GM23248 (cell line): ENCODE measurements at places on chromosomes 5 and 9.
A peak's percentile ranks its signal among the peaks of the same experiment; 100 is the strongest.

DNA sequence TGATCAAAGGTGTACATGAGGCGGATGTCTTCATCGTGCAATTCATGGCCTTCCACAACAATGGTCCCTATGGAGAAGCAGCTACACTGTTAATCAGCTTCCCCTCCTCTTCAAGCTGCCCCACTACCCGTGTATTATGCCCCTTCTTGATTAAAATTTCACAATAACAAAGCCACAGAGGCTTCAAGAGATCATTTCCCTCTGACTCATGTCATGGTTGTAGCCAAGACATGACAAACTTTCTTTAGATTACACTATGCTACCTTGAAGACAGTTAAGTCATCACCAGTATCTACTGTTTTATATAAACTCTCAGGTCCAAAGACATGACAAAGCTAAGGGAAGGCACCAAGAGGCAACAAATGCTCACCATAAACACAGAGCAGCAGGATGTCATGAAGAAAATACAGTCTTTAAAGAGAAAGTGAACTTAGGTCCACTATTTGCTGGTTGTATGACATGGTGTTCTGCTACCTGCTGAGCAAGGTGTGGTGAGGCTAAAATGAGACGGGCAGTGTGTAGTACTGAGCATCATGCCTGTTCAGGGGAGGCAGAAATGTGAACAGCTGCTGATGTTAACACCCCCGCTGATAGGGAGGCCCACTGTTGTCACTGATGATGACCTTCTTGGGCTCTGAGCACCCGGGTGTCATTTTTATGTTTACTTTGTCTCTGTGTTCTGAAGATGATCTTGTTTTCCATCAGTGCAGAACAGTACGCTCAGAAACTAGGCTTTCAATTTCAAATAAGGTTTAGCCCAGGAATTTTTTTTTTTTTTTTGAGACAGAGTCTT is 48.3 kb downstream of the IARS1 start:
- peak; percentile 88 for DNase-seq

GRCh38 chr9:75198436-75198835 is 110.1 kb downstream of the OSTF1 start:
- no peak for DNase-seq

- DNase-seq: no peak
Observed at GRCh38 chr5:172596638-172597231, 44.3 kb upstream of the NEURL1B start.

GRCh38 chr9:37984672-37985611 is 81.0 kb upstream of the SLC25A51 start:
- peak; percentile 94 for DNase-seq

DNA sequence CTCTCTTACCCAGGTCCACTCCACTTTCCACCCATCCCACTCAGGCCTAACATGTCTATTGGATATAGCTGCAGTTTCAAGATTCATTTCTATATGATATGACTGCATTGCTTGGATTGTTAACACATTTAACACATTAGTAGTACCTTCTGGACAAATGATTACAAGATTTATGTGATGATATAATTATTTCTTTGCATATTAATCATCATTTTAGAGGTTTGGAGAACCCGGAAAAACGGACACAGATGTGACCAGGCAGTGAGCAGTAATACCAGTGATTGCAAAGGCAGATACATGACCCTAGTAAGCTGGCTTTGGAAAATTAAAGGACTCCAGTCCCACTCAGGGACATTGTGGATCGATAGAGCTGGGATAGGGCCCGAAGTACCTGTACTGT is 103.8 kb downstream of the PRR16 start:
- DNase-seq: peak; percentile 39

GRCh38 chr5:147223948-147224791 is 10.7 kb upstream of the STK32A start:
- DNase-seq: peak; percentile 68

GRCh38 chr9:118222375-118222774 is 518.2 kb downstream of the TLR4 start:
- DNase-seq: no peak

DNA sequence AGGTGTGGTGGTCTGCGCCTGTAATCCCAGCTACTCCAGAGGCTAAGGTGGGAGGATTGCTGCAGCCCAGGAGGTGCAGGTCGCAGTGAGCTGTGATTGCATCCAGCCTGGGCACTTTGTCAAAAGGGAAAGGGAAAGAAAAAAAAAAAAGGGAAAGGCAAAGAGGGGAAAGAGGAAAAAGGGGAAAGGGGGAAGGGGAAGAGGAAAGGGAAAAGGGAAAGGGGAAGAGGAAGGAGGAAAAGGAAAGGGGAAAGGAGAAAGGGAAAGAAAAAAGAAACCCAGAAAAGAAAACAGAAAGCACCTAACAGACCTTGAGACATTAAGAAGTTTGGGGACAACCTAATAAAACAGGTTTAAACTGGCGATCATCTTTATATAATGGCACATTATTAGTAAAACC is 40.0 kb downstream of the IDNK start:
- no peak for DNase-seq

DNA sequence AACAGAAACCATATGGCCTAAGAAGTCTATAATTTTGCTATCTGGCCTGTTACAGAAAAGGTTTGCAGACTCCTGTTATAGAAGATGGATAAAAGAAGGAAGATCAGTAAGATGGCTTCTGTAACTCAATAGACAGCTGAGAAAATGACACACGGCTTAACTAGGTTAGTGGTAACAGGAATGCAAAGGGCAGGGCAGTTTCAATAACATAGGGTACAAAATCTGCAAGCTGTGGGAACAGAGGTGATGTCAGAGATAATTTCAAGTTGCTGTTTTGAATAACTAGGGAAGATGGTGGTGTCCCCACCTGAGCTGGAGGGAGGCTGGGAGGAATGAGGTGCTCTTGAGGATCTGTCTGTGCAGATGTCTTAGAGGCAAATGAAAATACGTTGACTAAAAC is 106.5 kb downstream of the GLIS3 start:
- no peak for DNase-seq

DNA sequence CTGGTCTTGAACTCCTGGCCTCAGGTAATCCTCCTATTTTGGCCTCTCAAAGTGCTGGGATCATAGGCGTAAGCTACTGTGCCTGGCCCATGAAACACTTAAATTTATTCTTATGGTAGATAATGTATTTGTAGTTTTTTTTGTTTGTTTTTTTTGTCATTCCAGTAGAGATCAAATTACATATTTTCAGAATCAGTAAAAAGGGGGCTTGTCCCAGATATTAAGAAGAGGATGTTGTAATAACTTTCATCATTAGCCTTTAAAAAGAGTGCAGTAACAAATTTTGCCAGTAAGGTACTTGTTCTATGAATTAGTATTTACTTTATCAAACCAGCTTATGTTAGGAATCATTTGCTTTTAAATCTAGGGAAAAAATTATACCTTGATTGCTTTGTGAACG is 42.6 kb downstream of the GAPVD1 start:
- no peak for DNase-seq

DNA sequence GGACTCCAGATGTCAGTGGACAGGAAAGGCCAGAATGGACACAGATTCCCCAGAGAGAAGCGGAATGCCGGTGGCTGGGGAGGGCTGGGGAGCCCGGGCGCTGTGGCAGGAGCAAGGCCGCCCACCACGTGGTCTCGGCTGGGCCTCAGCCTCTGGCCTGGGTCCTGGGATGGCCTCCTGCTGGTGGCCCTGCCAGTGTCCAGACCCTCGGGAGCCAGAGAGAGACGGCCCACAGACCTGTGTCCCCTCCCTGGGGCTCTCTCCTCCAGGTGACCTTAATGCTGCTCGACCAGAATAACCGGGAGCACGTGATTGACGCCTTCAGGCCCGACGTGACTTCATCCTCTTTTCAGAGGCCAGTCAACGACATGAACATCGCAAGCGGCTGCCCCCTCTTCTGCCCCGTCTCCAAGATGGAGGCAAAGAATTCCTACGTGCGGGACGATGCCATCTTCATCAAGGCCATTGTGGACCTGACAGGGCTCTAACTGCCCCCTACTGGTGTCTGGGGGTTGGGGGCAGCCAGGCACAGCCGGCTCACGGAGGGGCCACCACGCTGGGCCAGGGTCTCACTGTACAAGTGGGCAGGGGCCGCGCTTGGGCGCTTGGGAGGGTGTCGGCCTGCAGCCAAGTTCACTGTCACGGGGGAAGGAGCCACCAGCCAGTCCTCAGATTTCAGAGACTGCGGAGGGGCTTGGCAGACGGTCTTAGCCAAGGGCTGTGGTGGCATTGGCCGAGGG is 19.0 kb downstream of the FBXW5 start:
- no peak for DNase-seq

- peak; percentile 42 for DNase-seq
Observed at GRCh38 chr5:14834584-14835550, 36.7 kb downstream of the ANKH start.

GRCh38 chr5:133130387-133131118 is 78.7 kb downstream of the HSPA4 start:
- no peak for DNase-seq

- DNase-seq: no peak
Observed at GRCh38 chr5:32304622-32305021, 8.1 kb downstream of the MTMR12 start.

GRCh38 chr9:101371813-101372212 is 13.0 kb downstream of the BAAT start:
- no peak for DNase-seq

DNA sequence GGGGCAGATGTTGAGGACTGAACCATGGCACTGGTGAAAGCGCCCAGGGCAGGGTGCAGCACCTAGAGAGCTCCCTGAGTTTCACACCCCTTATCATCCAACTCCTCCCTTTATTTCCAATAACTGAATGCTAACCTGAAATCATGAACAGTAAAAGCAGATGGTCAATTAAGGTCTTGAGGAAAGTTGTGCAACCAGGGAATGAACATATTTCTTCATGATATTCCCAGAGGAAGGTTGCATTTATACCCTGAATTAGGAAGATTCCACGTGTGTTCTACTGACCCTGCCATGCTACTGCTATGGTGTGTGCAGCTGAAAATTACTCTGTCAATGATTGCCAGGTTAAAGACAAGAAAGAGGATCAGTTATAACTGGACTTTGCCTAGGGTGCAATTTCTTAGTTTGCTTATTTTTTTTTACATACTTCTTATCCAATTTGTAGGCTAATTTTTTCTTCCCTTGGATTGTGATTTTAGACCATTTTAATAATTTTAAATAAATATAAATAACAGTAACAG is 319.8 kb downstream of the SEMA5A start:
- DNase-seq: no peak

GRCh38 chr9:104118916-104119315 is 24.8 kb downstream of the SMC2 start:
- DNase-seq: no peak

- DNase-seq: peak; percentile 60
Observed at GRCh38 chr9:135990468-135991429, 29.6 kb upstream of the UBAC1 start.

- peak; percentile 61 for DNase-seq
Observed at GRCh38 chr5:14063138-14063537, 80.0 kb upstream of the TRIO start.

DNA sequence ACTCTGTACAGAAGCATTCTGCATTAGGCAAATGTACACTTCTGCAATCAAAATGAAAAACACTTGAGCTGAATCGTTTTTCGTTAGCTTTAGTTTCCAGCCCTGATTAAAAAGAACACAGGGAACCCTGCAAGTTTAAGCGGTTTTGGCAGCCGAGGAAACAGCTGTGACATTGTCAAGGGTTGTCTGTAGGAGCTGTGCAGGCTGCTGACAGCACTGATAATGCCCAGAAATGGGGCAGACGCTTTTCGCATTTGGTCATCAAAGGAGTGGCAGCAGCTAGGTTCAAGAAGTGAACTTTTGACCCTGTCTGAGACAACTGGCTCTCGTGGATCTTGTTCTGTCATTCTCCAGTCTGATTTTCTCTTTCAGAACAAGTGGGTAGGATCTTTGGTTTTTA is 165.6 kb upstream of the CCDC152 start:
- DNase-seq: no peak

GRCh38 chr5:76380346-76381066 is 22.6 kb upstream of the IQGAP2 start:
- no peak for DNase-seq

GRCh38 chr5:132737982-132738681 is 786 bp upstream of the KIF3A start:
- no peak for DNase-seq
